ENCODE measurements at places on chromosomes 7 and 10.
A peak's percentile ranks its signal among the peaks of the same experiment; 100 is the strongest.

DNA sequence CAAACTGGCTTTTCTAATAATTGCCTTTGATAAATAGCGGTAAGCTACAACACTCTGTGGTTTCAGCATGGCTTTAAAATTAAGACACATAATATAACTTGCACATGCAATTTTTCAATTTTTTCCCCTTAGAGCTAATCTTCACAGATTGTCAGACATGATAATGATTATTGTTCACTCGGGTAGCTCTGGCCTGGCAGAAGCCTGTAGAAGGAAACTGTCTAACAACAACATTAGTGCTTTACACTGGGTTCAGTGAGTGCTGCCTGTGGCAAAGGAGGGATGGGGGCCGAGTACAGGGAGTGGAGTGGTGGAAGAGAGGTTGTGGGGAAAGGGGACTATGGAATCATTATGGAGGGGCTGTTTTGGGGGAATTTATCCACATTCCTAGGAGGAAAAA, 67.2 kb upstream of the AUTS2 start:
- no peak for DNase-seq

GRCh38 chr7:35007768-35008167, 29.5 kb downstream of the DPY19L1 start:
- no peak for DNase-seq

GRCh38 chr7:42624471-42624870, 287.4 kb downstream of the C7orf25 start:
- DNase-seq: peak; percentile 28

DNA sequence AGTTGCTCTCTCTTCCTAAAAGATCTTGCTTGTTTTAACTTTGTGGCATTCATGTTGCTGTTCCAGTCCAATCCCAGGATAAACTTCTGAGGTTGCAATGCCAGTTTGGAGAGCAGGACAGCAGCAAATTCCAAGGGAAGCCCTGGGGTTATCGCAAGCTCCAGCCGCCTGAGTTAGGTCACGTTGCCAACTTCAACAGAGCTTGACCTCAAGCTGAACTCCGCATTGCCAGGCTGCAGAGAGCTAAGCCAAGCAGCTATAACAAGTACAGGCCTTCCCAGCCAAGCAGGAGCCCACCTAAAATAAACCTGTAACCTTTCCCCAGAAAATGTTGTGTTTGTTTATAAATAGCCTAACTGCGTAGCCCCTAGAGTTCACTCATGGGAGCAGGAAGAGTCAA, 138.9 kb upstream of the LYZL1 start:
- peak; percentile 41 for DNase-seq

- no peak for DNase-seq
Observed at GRCh38 chr10:1706711-1707110, 30.6 kb downstream of the ADARB2 start.

- DNase-seq: peak; percentile 47
Observed at GRCh38 chr7:101410743-101411507, 48.2 kb downstream of the COL26A1 start.
